ENCODE measurements at places on chromosomes 7 and 10. TPM values are rescaled to one million over a fixed set of nuclear protein-coding genes. Genes with fewer than 3 reads are reported as not detected.

The LOXL4 gene
- 8.8 TPM for total RNA-seq

The MAT1A gene
- total RNA-seq = not detected

The CCL24 gene
- not detected for total RNA-seq

The DNAJC9 gene
- total RNA-seq = 27.8 TPM

The POLR2J gene
- 12.5 TPM for total RNA-seq

The PTPRZ1 gene
- total RNA-seq = 13.9 TPM

The FAM25C gene
- not detected for total RNA-seq

The DOCK4 gene
- total RNA-seq = 46.5 TPM

The PIK3AP1 gene
- 6.6 TPM for total RNA-seq

The ACSM6 gene
- total RNA-seq = 0.48 TPM

The PLCE1 gene
- total RNA-seq = 38.1 TPM

The PRPS1L1 gene
- not detected for total RNA-seq

The NPFFR1 gene
- total RNA-seq = 0.05 TPM

The DLG5 gene
- 30.3 TPM for total RNA-seq

The LIPN gene
- total RNA-seq = not detected

The TYW1 gene
- 23.6 TPM for total RNA-seq

The OR2A7 gene
- 5.6 TPM for total RNA-seq

The LLCFC1 gene
- total RNA-seq = not detected

The SFTPD gene
- total RNA-seq = not detected

The CALU gene
- 345 TPM for total RNA-seq

The HOXA9 gene
- total RNA-seq = 19.8 TPM

The NPSR1 gene
- total RNA-seq = 0.58 TPM

The GPR85 gene
- 15.3 TPM for total RNA-seq

The ZNF479 gene
- total RNA-seq = not detected

The C7orf57 gene
- total RNA-seq = 0.21 TPM

The DAGLB gene
- 10.3 TPM for total RNA-seq

The AGR3 gene
- total RNA-seq = 16.8 TPM

The LEP gene
- not detected for total RNA-seq

The PLPP4 gene
- total RNA-seq = 3.6 TPM

The OR2A14 gene
- not detected for total RNA-seq

All from urinary bladder (tissue), 4 donors.